Amniotic epithelial cell (primary cell): ENCODE measurements at places on chromosomes 16 and 17.
A peak's percentile ranks its signal among the peaks of the same experiment; 100 is the strongest.

DNA sequence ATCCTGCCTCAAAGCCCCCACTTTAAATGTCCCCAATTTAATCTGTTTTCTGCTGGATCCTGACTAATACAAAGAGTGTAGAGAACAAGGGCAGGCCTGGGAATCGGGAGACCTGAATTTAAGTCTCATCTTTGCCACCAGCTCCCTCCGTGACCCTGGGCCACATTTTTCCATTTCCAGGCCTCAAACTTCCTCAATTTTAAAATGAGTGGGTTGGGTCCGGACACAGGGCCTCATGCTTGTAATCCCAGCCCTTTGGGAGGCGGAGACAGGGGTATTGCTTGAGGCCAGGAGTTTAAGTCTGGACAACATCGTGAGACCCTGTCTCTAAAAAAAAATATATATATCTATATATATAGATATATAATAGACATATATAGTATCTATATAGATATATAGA, 61.4 kb downstream of the SRL start:
- no peak for DNase-seq

DNA sequence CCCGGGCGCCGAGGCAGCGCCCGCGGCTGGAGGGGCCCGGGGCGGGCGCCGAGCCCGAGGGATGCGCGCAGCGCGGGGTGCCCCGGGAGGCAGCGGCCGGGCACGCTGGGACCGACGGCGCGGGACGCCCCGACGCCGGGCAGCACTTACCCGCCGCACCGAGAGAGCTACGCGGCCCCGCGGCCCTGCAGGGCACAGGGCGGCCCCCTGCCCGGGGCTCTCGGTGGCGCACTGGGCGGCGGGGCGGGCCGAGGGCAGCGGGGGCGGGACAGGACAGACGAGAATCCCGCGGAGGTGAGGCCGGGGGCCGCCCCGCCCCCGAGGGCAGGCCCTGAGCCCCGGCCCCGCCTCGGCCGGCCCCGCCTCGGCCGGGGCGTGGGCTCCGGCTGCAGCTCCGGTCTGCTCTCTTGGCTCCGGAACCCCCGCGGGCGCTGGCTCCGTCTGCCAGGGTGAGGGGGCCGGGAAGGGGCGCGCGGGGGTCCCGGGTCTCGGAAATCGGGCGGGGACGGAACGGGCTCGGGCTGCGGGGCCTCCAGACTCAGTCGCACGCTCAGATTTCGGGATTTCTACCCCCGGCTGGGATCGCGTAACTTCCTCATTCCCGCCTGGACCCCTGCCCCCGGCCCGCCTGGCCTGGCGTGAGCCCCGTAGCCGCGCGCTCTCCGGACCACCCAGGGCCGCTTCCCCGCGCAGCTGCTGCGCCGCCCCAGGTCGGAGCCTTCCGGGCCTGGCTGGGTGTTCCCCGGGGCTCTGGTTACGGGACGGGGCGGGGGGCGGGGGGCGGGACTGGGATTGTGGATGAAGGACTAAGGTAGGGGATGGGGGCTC, at the start of gene PLD2:
PLD2 (plus strand) TSS at position 376 of the 828 bp plus-strand sequence. CDS start 621 bp downstream, outside the sequence.
- DNase-seq: peak; percentile 60

DNA sequence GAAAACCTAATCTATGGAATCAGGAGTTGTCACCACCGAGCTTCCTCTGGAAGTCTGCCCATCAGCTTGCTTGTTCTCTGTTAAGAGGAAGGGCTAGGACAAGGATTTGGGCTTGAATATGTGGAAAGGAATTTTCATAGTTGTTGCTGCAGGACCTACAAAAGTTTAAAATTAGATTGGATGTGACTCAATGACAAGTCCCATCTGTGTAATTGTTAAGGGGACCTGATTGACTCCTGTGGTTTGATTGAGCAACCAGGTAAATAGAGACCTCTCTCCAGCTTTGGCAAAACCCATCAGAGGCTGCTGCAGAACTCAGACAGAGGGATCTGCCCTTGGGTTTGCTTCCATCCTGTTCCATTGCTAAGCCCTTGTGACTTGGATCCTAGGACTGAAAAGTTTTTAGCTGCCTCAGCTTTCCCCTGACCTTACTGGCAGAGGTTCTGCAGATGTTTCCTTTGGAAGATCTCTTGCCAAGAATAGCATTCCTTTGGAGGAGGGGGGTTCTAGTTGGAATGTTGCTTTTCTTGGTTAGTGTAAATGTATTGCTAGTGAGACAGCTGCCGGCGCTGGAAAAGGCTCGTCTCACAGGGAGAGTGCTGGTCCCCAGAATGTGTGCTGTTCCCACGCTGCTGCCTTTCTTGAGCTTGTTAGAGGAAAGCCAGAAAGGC, 50.0 kb downstream of the SF3B3 start:
- peak; percentile 78 for DNase-seq

GRCh38 chr17:35022536-35023063, 40.9 kb downstream of the RFFL start:
- DNase-seq: peak; percentile 99

DNA sequence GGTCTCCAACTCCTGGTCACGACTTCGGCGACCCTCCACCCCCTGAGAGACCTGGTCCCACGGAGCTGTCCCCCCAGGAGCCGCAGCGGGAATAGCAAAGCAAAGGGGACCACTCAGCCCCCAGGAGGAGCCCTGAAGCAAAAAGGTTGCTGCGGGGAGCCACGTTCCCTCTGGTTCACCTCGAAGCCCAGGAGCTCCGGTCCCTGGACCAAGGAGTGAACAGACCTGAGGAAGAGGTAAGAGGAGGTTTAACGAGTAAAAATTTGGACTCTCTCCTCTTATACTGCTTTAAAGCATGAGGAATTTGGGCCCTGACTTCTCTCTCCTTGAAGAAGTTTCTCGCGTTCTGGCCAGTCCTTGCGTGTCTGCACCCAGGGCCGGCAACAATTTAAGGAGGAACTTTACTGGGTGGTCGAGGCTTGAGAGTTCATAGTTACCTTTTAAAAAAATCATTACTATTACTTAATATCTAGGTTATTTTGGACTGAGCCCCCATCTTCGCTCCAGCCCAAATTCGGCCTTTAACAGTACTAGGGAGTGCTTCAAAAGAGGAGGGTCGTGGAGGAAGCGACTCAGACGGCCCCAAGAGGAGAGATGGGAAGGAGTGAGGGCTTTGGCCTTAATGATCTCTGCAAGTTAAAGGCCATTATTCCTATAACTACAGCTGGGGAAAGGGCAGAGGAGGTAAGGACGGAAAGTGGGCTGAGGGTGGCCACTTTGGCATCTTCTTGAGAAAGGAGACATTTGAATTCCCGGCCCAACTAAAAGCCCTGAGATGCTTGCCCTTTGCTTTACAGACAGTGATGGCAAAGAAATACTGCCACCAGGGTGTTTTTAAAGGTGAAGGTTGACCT, 16.9 kb upstream of the HOXB9 start:
- DNase-seq: no peak

DNA sequence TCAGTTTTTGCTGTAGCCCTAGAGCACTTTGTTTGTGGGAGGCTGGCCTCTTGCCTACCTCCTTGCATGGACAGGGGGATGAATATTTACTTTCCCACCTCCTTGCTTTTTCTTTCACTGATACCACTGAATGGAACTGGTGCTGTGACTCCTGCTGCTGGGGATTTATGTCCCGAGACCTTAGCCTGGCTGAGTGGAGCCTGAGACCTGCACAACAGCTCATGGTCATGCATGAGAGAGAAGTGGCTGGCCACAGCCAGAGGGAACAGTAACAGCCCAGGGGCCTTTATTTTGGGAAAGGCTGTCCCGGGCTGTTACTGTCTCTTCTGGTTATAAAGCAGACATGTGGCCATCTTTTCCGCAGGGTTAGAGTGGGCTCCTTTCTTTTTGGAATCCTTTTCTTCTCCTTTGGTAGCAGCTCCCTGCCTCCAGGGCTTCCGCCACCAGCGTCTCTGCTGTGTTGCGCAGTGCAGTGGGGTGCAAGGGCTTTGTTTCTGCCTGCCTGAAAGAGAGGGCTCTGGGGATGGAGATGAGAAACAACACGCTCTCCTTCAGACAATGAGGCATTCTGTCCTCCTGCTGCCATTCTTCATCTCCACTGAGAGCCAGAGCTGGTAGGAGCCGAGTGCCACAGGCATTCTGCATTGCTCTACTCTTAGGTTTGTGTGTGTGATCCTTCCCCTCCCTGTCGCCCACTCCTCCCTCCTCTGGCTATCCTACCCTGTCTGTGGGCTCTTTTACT, 14.5 kb downstream of the SNX11 start:
- DNase-seq: no peak

- peak; percentile 100 for DNase-seq
Observed at GRCh38 chr17:43171586-43172487, 823 bp downstream of the NBR1 start.

- DNase-seq: peak; percentile 44
Observed at GRCh38 chr17:17494870-17495535, 1.2 kb downstream of the RASD1 start.

GRCh38 chr17:21185061-21185460, 28.9 kb downstream of the TMEM11 start:
- DNase-seq: no peak

GRCh38 chr17:40468560-40468959, 25.3 kb downstream of the IGFBP4 start:
- no peak for DNase-seq

DNA sequence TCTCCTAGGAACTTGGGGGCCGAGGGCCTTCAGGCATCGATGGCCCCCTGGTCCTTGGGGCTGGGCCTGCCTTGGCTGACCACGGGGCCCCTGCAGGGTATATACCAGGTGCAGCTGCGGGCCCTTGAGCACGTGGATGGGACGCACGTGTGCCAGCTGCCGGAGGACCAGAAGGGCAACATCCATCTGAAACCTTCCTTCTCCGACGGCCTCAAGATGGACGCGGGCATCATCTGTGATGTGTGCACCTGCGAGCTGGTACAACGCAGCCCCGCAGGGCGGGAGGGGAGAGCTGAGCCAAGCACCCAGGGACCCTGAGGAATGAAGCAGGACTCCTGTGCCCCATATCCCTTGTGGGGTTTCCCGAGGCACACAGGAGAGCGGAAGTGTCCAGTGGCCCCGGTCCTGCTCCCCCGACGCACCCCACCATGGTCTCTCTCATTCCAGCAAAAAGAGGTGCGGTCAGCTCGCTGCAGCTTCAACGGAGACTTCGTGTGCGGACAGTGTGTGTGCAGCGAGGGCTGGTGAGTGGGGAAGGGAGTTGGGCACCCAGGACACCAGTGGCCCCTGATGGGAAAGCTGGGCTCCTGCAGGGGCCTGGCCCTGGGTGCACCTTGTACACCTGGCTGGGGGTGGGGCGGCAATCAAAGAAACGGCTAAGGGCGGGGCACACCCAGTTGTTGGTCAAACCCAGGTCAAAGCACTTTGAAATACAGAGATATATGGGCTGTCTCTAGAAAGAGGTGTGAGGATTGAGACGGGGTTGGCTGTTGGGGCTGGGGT, 10.6 kb downstream of the ITGB4 start:
- DNase-seq: no peak

DNA sequence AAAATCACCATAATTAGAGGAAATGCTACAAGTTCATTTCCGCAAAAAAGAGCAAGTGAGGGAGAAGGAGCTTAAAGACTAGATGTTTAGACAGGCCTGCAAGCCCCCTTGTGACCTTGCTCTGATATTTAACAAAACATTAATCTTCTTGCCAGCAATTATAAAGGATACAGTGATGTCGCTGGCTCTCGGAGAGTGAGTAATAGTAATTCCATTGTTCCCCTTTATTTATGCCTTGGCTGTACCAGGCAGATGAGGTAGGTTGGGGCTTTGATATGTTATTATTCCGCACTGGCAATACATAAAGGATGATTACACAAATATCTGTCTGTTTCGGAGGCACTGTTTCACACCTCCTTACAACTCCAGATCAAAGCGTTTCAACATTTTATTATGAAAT, 204.8 kb upstream of the SALL1 start:
- DNase-seq: no peak

DNA sequence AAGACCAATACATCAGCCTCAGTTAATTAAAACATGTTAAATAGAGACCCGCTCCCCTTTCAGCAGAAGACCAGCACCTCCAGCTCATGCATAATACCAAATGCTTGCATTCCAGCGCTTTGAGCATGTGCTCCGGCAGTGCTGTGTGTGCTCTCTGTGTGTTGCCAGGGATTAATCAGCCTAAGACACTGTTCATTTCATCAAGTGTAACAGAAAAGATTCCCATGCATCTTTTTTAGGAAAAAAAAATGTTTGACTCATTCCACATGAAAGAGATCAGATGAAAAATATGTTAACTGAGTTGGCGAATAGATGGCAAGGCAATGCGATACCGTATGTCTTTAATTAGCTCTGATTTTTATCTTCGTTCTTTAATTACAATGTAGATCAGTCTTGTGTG, 187.6 kb downstream of the RPTOR start:
- peak; percentile 57 for DNase-seq

GRCh38 chr17:41837761-41838538, at the start of gene KLHL10:
KLHL10 (plus strand) TSS chr17:41837825; CDS start chr17:41837933, 108 bp downstream.
- no peak for DNase-seq

- DNase-seq: no peak
Observed at GRCh38 chr17:18987230-18987610, 17.3 kb downstream of the FAM83G start.

GRCh38 chr17:32944248-32945020, 16.5 kb downstream of the TMEM98 start:
- no peak for DNase-seq

DNA sequence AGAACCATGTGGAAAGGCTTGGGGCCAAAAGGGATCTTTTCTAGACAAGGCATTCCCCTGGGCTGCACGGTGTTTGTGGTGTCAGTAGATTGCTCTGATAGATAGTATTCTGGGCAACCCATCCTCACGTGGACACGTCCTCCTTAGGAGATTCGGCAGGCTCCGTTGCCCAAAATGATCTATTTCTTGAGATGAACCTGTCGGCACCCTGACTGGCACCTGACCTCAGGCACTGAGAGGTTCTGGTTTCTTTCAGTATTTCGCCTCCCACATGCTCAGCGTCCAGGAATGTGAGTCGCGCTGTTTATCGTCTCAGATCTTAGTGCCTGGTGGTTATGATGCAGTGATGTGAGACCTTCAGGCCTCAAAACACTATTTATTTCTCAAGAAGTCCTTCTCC, 89.7 kb downstream of the MARCHF10 start:
- peak; percentile 97 for DNase-seq

- DNase-seq: no peak
Observed at GRCh38 chr16:57262841-57263540, 17.9 kb downstream of the ARL2BP start.

DNA sequence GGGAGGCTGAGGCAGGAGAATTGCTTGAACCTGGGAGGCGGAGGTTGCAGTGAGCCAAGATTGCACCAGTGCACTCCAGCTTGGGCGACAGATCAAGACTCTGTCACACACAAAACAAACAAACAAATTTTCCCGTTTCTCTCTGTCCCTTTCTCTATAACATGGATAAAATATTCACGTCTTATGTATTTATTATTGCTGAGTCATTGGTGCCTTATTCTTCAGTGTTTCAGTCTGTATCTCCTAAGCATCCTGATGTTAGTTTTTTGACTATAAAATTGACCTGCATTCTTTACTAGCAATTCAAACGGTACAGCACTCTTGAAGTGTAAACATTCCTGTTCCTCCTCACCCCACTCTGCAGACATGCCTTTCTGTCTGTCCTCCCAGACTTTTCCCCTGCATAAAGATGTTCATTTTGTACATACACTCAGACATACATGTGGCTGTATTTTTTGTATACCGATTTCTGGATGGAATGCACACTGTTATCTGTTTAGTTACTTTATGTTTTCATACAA, 16.4 kb downstream of the DHODH start:
- no peak for DNase-seq
